ENCODE measurements at places on chromosomes 16 and 17.

DNA sequence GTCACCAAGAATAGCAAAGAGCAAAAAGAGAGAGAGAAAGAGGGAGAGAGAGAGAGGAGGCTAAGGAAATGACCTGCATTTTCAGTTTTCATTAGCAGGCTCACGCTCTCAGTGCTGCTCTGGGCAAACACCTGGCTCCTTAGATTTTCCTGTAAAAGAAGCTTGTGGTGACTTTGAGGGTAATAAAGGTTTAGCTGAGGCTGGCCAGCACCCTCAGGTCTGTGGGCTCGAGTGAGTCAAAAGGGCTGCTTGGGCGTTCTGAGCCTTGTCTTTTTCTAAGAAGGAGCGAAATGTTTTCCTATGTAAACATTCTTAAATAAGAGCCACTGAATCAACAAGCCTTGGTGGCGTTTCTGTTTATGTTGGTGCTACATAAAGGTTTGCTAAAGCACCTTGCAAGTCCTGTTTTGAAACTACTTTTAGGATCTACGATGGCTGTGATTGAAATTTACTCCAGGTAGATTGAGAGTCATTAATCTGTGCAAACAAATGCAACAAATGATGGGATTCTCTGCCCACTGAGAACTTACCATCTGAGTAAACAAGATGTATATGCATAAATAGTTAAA, 38.8 kb downstream of the SHISA6 start:
- no peak for DNase-seq

- no peak for DNase-seq
Observed at GRCh38 chr16:85101956-85102630, 10.2 kb downstream of the CIBAR2 start.

DNA sequence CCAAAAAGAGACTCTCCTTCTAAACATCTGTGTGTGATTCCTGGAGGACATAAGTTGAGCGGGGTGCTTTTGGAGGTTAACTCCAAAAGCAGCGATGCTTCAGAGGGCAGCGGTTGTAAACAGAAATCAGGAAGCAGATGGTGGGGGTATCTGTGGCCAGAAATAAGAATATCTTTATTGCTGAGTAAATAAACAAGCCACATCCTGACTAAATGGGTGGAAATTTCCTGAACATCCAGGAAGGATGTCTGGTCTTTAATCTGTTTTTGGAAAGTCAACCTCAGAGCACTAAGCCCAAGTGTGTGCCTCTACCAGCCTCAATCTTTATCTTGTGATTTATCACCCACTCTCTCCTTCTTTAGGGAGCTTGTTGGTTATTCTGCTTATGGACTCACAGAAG, 123.3 kb downstream of the CDH13 start:
- no peak for DNase-seq

GRCh38 chr16:1909561-1910231, 8.5 kb downstream of the HS3ST6 start:
- no peak for DNase-seq

DNA sequence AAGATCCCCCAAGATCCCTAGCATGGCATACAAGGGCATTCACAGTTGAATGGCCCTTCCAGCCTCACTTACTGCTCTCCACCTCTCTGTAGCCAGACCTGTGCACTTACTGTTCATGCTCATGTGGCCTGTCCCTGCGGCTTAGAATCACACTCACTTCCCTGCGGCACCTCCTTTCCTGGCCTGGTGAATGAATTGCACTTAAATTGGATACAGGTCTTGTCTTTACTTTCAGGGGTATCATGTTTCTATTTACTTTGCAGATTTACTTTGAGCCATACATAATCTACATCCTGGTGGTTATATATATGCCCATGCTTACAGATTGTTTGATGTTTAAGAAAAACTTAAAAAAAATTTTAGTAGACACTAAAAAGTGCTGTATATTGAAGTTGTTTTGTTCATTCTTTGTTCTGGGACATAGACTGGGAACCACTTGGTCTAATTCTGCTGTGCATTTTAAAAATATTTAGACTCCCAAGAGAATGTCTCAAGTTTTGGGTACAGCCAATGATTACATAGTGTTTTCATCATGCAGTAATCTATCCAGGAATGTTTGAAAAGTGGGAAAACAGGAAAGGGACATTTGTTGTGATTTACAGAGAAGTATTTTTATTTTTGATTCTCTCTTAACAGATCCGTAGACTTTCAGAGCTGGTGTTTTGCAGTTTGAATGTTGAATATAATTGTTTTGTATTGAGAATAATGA, 63.9 kb downstream of the NUP88 start:
- DNase-seq: no peak

DNA sequence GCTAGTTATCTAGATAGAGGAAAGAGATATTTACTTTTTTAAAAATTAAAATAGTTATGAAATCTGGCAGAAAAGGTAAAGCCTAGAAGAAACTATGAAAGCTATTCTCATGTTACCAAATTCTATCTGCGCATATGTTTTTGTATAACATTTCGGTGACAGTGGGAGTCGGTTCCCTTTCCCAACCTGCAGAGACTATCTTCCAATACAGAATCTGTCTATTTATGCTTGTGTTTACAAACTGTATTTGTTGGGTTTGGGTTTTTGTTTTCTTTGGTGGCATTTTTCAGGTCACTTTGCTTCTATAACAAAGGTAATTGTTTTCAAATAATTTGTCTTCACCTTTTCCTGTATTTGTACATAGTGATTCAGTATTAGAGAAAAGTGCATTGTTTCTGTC, 69.8 kb downstream of the YPEL2 start:
- no peak for DNase-seq

- DNase-seq: peak; percentile 91
Observed at GRCh38 chr17:8376271-8377067, at the start of gene KRABD2. Gene KRABD2 (minus strand): TSS chr17:8376704.

DNA sequence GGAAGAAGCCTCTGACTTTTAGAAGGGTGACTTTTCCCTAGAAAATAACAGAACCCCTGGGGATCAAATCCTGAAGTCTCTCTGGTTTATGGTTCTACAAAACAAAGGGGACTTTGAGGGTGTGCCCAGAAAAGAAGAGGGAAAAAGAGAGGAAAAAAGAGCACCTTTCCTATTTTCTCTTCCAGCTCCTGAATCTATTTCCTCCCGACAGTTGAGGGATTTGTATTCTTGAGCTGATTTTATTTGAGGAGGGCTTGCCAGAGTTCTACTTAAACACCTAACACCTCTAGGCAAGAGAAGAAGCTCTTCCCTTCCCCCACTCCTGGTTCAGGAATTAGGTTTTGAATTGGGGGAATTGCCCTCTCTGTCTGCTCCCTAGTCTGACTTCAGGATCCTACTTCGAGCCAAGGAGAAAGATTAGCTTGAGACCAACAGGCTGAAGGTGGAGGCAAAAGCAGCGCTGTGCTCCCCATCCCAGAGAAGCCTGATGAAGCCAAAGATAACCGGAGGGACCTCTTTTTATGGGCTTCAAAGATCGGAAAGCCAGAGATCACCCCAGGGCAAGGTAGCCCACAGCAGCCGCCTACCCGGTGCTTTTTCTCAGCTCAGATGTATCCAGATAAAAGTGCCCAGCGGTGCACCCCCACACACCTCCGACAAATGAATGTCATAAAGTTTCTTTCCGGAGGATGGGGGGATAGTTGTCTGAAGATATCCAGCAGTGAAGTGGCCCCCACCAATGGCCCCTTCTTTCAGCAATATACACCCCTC, 796 bp downstream of the HOXB3 start:
- no peak for DNase-seq

DNA sequence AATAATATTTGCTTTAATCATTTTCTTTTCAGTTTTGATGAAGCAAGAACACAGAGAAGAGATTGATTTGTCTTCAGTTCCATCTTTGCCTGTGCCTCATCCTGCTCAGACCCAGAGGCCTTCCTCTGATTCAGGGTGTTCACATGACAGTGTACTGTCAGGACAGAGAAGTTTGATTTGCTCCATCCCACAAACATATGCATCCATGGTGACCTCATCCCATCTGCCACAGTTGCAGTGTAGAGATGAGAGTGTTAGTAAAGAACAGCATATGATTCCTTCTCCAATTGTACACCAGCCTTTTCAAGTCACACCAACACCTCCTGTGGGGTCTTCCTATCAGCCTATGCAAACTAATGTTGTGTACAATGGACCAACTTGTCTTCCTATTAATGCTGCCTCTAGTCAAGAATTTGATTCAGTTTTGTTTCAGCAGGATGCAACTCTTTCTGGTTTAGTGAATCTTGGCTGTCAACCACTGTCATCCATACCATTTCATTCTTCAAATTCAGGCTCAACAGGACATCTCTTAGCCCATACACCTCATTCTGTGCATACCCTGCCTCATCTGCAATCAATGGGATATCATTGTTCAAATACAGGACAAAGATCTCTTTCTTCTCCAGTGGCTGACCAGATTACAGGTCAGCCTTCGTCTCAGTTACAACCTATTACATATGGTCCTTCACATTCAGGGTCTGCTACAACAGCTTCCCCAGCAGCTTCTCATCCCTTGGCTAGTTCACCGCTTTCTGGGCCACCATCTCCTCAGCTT, 45.0 kb downstream of the ESRP2 start:
- no peak for DNase-seq

DNA sequence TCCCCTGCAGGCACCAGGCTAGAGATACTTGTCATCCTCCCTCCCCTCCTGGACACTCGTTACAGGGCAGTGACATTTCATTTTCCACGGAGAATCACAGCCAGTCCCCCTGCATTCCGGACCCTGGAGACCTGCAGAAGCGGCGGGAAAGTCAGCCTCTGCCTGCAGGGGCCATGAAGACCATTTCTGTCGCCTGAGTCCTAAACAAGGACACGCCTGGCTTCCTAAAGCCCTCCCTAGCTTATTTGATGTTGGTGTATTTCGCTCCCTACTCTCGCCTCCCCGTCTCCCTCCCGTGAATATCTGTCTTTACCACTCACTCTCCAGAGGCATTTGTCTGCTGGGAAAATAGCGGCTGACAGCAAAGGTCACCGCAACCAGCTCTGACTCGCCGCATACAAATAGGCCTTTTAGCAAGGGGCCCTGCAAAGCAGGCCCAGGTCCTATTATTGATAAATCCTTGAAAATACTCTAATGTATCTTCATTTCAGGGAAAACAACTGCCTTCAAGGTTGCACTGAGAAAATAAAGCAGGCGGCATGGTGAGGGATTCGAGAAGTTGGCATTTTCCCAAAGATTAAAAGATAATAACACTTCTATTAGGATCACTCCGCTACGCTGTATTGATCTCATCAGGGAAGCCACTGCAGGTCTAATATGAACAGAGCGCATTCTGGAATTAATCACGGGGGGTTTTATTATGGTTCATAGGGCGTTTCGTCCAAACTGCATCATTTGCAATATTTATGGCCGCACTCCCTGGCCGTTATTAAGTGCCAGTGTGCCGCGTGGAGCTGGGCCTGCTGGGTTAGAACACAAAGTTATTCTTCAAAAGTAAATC, 447.1 kb upstream of the CDH5 start:
- DNase-seq: no peak

DNA sequence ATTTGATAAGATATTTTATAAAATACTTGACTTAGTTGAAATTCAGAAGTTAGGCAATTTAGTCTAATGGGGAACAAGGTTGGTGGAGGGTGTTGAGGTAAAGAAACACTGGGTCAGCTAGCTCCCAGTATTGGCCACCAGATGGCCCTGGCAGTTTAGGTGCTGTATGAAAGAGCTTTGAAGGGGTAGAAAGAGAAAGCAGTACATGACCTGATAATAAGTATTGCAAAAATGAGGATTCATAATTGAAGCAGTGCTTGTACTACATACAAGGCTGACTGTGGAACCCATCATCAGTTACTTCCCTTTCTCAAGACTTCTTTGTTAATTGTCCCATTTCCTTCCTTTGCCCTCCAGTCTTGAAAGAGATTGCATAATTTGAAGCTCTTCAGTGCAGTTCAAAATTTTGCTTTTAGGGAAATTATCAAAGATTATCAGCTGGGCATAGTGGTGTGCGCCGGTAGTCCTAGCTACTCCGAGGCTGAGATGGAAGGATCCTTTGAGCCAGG, 29.4 kb downstream of the TANC2 start:
- peak; percentile 17 for DNase-seq

DNA sequence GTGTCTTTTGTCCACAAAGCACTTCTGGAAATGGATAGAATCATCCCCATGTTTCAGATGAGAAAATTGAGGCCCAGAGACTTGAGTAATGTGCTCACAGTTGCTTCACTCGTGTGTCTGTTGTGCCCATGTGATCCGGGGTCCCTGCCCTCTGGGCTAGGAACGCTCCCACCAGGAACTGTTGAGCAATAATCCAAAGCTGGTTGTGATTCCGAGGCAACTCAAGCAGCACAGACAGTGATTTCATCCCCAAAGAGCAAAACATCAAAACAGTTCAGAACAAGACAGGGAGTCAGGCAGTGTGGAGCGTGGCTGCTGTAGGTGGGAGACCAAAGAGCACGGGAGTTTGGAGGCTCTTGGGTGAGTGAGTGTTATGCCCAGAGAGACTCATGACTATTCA, 205.0 kb upstream of the ASIC2 start:
- no peak for DNase-seq

- DNase-seq: no peak
Observed at GRCh38 chr16:116015-116414, 22.5 kb downstream of the NPRL3 start.

DNA sequence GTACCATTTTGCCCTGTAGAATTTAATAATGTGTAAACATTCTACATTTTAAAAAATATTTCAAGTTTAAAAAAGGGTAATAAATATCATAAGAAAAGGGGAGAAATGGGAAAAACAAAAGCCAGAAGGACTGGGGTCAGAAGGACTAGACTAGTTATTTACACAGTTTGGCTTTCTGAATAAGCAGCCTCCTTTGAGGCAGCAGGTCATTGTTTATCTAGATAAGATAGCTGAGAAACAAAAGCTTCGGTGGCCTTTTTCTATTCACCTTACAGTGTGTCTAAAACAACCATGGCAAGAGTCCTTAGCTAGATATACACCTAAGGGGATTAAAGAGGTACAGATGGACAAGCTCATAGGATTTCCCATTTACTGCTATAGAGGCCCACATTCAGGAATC, 396.5 kb upstream of the PMFBP1 start:
- no peak for DNase-seq

- DNase-seq: no peak
Observed at GRCh38 chr17:48883171-48883570, 9.4 kb upstream of the ATP5MC1 start.

DNA sequence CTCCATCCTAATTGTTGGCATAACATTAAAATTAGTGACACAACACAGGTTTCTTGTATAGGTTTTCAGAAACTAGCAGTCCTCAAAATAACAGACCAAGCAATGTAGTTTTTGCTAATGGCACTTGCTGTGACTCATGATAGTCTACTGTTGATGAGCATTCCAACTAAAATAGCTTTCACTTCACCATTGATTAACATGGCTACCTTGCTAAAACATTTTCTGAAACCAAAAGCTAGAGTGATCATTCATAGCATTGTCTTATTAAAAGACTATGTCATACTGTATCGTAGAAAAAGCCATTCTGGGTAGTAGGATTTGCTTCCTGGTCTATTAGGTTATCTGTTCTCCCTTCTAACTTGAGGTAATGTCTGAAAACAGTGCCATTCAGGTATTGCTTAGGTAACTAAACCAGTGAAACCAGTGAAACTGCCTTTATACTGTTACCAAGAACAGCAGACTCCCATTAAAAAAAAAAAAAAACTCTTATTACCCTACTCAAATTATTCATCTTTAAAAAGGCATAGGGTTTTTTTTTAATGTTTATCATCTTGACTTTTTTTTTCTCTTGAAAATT, 2.5 kb upstream of the CLTC start:
- DNase-seq: no peak

Measured in stimulated activated CD4-positive, alpha-beta T cell treated with anti-CD3 and anti-CD28 coated beads, Interleukin-4, amount 100 ng/mL, for 1 hour (primary cell).